Fibroblast of lung (primary cell): ENCODE measurements at places on chromosomes 1 and 21.

- no peak for DNase-seq
These were observed 18.3 kb upstream of the IL6R start for GRCh38 chr1:154386643-154387352.

GRCh38 chr1:33763406-33763805 lies 100.5 kb upstream of the HMGB4 start:
- no peak for DNase-seq

DNA sequence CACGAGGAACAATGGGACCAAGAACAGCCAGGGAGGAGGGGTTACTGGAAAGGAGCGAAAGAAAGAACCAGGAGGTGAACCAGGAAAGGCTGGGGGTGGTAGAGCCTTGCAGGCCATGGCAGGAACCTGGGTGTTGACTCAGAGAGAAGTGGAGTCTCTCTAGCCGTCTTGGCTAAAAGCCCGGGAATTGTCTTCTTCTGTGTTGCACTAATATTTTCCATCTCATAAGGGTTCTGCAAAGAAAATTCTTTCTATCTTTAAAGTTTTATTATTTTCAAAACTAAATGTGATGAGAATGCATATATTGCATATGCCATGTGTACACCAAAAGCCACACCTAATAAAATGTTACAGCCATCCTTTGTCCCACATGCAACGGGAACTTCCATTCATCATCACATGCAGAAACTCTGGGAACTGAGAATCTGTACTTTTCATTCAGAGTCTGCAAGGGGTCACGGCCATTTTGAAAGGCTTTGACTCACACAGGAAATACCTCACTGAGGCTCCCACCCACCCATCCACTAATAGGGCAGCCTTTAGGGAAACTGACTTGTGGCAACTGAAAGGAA lies 38.0 kb downstream of the ERG start:
- peak; percentile 25 for DNase-seq

DNA sequence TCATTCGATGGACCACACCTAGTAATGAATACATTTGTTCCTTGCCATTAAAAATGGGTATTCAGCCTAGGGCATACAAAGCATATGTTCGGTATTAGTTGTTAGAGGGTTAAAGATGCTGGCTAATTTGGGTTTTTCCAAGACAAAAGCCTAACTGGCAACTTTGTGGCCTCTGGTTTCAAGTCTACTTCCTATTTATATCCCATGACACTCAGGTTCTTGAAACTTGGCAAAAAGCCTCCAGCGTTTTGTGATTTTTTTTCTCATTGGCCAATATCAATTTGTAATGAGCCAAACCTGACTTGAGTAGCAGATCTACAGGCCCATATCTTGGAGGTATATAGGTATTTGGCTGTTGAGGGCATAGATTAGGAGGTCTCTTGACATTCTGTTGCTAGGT lies 75.3 kb downstream of the C1orf21 start:
- DNase-seq: no peak
